Spinal cord (tissue), 10 donors: ENCODE measurements at places on chromosomes 2 and 18. TPM values are rescaled to one million over a fixed set of nuclear protein-coding genes. Genes with fewer than 3 reads are reported as not detected.

- no peak overlapping the region for H3K27ac ChIP-seq
- H3K36me3 ChIP-seq = no peaks in the 10 kb centered on the region
- DNase-seq = no peak
- H3K27me3 ChIP-seq = no peaks in the 10 kb centered on the region
- no peaks in the 10 kb centered on the region for H3K4me1 ChIP-seq
Measured at GRCh38 chr2:224160917-224161316, 121.8 kb upstream of the SERPINE2 start.

DNA sequence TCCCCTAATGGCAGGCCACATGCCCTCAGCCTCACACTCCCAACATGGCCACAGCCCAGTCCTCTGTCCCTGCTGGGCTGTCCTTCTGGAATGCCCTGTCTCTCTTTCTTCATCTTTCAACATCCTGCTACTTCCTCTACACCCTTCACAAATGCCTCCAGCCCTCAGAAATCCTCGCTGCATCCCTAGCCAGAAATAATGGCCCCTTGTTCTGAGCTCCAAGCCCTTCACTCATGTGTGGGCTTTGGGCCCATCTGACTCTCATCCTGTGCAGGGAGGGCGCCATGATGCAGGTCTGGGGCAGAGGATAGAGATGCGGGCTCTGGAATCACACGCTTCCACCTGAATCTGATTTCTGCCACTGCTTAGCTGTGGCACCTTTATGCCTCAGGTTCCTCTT is 181.9 kb downstream of the TNS1 start:
- no peak overlapping the region for H3K4me3 ChIP-seq
- H3K4me1 ChIP-seq = peaks cover 40% of the 10 kb centered on the region
- no peaks in the 10 kb centered on the region for H3K27me3 ChIP-seq
- H3K27ac ChIP-seq = no peak overlapping the region

DNA sequence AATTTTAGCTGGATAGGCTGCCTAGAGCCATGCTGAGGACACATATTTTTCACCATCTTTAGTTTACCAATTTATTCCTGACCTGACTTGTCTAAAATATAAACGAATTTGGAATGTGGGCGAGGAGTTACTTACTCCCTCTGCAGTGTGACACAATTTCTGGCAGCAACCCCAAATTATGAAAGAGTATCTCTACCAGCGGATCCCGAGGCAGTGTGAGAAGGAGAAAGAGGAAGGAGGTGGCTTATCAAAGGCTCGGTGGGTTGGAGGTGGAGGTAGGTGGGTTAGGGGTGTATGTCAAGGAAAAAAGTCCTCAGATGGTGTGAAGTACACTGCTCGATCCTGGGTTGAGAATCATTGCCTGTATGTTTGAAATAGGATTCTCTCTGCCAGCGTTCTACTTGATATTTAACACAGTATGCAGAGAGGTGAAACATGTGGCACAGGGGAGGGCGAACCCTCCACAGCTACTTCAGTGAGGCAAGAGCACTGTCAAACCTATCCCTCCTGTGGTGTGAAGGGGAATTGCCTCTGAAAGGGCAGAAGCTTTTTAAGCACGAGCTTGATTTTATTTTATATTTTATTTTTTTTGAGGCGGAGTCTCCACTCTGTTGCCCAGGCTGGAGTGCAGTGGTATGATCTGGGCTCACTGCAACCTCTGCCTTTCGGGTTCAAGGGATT is 76.0 kb downstream of the RFTN2 start:
- no peaks in the 10 kb centered on the region for H3K27me3 ChIP-seq
- no peak overlapping the region for H3K4me3 ChIP-seq
- H3K27ac ChIP-seq = peak overlapping the region; percentile 8
- DNase-seq = no peak
- H3K36me3 ChIP-seq = peaks cover 7% of the 10 kb centered on the region
- peaks cover 7% of the 10 kb centered on the region for H3K4me1 ChIP-seq

- H3K27me3 ChIP-seq = peaks cover 12% of the 10 kb centered on the region
- no peak for DNase-seq
- H3K36me3 ChIP-seq = peaks cover 24% of the 10 kb centered on the region
- peak overlapping the region; percentile 87 for H3K27ac ChIP-seq
- peaks cover 23% of the 10 kb centered on the region for H3K4me1 ChIP-seq
Measured at GRCh38 chr2:66446941-66447340, 12.0 kb downstream of the MEIS1 start.

DNA sequence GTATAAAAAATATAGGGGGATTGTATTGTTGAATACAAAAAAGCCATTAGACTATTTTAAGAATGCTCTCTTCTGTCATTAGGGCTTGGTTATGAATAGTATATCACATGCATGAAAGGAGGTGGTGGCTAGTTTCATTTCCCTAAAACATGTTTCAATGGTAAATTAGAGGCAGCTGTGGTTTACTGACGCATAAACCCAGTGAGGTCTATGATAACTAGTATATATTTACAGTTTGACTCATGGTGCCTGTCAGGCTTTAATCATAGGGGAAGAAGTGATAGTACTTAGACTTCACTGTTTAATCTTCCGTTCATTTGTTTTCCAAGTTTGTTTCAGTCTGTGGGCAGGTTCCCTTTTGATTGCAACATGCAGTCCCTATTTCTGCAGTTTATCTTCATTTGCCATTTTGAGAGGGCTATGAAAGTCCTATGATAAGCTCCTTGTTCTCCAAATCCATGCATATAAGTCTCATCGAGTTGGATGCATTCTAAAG is 55.1 kb upstream of the MAP4K3 start:
- no peaks in the 10 kb centered on the region for H3K27me3 ChIP-seq
- no peak overlapping the region for H3K27ac ChIP-seq
- no peak for DNase-seq
- H3K4me3 ChIP-seq = no peak overlapping the region

- peaks cover 7% of the 10 kb centered on the region for H3K4me1 ChIP-seq
- no peak overlapping the region for H3K4me3 ChIP-seq
- H3K36me3 ChIP-seq = no peaks in the 10 kb centered on the region
- no peak for DNase-seq
Measured at GRCh38 chr2:206804326-206804725, 38.9 kb downstream of the FASTKD2 start.

GRCh38 chr2:22110244-22110651 is 986.5 kb downstream of the TDRD15 start:
- no peak overlapping the region for H3K27ac ChIP-seq
- no peaks in the 10 kb centered on the region for H3K27me3 ChIP-seq
- H3K36me3 ChIP-seq = no peaks in the 10 kb centered on the region
- no peak overlapping the region for H3K4me3 ChIP-seq
- DNase-seq = peak; percentile 28
- H3K4me1 ChIP-seq = no peaks in the 10 kb centered on the region

DNA sequence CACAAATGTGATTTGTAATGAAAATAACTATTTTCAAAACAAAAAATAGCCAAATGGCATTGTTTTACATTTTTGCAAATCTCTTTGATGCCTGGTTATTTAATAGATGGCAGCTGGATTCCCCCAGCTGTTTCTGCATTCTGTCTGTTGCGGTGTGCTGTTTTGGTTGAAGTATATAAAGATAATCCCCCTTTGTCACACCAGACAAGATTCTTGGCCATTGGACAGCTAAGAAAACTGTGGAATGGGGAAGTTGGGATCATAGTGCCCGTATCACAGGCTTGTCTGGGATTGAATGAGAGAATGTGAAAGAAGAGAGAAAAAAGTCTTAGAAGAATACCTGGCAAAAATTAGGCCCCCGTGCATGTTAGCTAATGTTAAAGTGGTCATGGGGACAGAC is 19.5 kb upstream of the LYPD6B start:
- peaks cover 13% of the 10 kb centered on the region for H3K36me3 ChIP-seq
- peaks cover 4% of the 10 kb centered on the region for H3K4me1 ChIP-seq
- H3K27me3 ChIP-seq = no peaks in the 10 kb centered on the region
- H3K27ac ChIP-seq = no peak overlapping the region
- H3K4me3 ChIP-seq = no peak overlapping the region

- H3K36me3 ChIP-seq = peaks cover 4% of the 10 kb centered on the region
- no peak overlapping the region for H3K4me3 ChIP-seq
- H3K27me3 ChIP-seq = no peaks in the 10 kb centered on the region
- DNase-seq = no peak
- H3K27ac ChIP-seq = no peak overlapping the region
Measured at GRCh38 chr2:111160758-111161157, 40.0 kb downstream of the BCL2L11 start.

DNA sequence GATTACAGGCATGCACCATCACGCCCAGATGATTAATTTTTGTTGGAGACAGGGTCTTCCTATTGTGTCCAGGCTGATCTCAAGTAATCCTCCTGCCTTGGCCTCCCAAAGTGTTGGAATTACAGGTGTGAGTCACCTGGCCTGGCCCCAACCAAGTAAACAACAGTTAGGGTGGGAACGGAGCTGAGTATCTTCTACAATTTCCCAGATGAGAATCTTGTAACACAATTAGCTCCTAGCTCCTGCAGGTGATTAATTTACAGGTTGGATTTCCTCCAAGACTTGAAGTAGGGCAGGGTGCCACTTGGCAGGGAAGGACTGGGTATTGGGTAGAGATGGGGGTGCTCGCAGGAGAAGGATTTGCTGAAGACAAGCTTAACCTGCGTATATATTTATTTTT is 17.8 kb downstream of the NLRC4 start:
- no peaks in the 10 kb centered on the region for H3K4me1 ChIP-seq
- no peaks in the 10 kb centered on the region for H3K27me3 ChIP-seq
- H3K4me3 ChIP-seq = no peak overlapping the region
- no peak overlapping the region for H3K27ac ChIP-seq
- DNase-seq = no peak
- H3K36me3 ChIP-seq = no peaks in the 10 kb centered on the region

DNA sequence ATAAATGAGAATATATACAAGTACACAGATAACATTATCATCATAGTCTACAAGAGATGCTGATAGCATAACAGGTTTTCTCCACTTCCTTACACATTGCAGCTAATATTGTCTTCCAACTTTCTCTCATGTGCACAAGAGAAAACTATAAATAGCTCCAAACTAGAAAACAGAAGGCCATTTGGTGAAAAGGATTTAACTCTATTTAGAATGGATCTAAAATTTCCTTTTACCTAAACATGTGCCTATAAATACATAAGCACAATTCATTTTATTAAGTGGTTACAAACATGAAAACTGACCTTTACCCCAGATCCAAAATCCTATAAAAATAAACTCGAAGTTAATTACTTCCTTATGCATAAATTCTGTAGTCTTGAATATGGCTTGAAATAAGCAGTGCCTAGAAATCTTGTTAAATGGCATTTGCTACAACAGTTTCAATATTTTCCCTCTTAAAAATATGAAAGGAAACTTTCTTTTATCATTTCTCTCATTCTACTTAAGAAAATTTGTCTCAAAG is 41.6 kb downstream of the SLC25A12 start:
- no peaks in the 10 kb centered on the region for H3K27me3 ChIP-seq
- peak; percentile 11 for DNase-seq
- no peak overlapping the region for H3K4me3 ChIP-seq
- peaks cover 6% of the 10 kb centered on the region for H3K36me3 ChIP-seq
- H3K4me1 ChIP-seq = no peaks in the 10 kb centered on the region

GRCh38 chr2:239009589-239009961 is 161.7 kb downstream of the TWIST2 start:
- H3K4me3 ChIP-seq = no peak overlapping the region
- H3K36me3 ChIP-seq = no peaks in the 10 kb centered on the region
- no peaks in the 10 kb centered on the region for H3K27me3 ChIP-seq
- no peak overlapping the region for H3K27ac ChIP-seq
- no peaks in the 10 kb centered on the region for H3K4me1 ChIP-seq

DNA sequence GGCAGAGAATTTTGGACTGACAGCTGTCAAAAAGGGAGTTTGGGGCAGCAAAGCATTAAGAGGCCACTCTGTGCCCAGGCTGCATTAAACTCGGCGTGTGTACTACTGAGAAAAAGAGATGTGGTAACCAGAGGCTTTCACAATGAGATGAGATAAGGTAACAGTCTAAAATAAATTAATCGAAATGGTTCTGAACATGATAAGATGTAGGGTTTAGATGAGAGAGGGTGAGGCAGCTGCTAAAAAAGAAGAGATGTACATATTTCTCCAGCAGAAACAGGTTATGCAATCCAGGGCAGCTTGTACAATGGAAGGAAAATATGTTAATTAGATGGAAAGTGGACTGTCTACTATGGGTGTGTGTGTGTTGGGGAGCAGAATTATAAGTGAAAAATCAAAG is 39.2 kb upstream of the ACTR3 start:
- no peak overlapping the region for H3K4me3 ChIP-seq
- H3K27ac ChIP-seq = no peak overlapping the region
- no peaks in the 10 kb centered on the region for H3K4me1 ChIP-seq
- no peaks in the 10 kb centered on the region for H3K36me3 ChIP-seq
- H3K27me3 ChIP-seq = no peaks in the 10 kb centered on the region
- no peak for DNase-seq

GRCh38 chr18:61064911-61065310 is 268.3 kb upstream of the CDH20 start:
- H3K4me3 ChIP-seq = no peak overlapping the region
- H3K36me3 ChIP-seq = no peaks in the 10 kb centered on the region
- H3K27me3 ChIP-seq = no peaks in the 10 kb centered on the region
- H3K4me1 ChIP-seq = no peaks in the 10 kb centered on the region
- H3K27ac ChIP-seq = no peak overlapping the region

DNA sequence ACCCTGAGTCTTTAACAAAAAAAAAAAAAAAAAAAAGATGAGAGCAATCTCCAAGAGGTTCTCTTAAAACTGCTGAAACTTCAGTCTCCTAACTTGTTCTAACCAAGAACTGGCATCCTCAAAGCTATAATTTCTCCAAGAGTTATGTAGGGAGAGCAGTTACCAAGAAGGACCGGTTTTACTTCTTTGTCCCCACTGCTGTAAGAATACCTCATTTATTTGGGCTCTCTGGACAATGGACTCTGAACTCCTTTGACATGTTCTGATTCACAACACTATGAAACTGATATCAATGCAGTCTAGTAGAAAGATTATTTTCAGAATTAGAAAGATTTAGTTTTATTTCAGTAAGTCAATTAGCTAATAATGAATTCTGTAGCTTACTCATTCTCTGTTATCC is 84.5 kb upstream of the DTNB start:
- H3K27ac ChIP-seq = no peak overlapping the region
- H3K27me3 ChIP-seq = no peaks in the 10 kb centered on the region
- no peaks in the 10 kb centered on the region for H3K4me1 ChIP-seq
- H3K36me3 ChIP-seq = no peaks in the 10 kb centered on the region

The CCDC138 gene
- total RNA-seq = 29.3 TPM

The COL6A3 gene
- total RNA-seq = 429 TPM

The ZNF892 gene
- 13.2 TPM for total RNA-seq

The TUBA3E gene
- 0.11 TPM for total RNA-seq

The FTCDNL1 gene
- 4.2 TPM for total RNA-seq

The CEP192 gene
- 55.1 TPM for total RNA-seq

The ST6GAL2 gene
- 23.0 TPM for total RNA-seq
